ENCODE measurements at places on chromosomes 13 and 19. TPM values are rescaled to one million over a fixed set of nuclear protein-coding genes. Genes with fewer than 3 reads are reported as not detected.

DNA sequence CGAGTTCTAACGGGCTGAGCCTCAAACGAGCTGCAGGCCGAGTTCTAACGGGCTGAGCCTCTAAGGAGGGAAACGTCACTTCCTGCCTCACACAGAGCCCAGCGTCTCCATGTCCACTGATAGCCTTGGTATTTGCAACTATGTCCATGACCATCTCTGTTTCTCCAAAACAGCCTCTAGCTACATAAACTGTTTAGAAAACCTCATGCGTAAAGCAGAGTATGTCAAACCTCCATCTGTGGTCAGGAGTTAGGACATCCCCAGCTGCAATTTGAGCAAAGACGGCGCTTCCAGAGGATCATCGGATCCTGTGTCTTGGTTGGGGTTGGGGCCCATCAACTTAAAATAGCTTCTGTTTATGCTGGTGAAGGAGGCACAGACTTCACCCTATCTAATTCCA lies 20.8 kb downstream of the RASA3 start:
- peak; percentile 70 for DNase-seq

DNA sequence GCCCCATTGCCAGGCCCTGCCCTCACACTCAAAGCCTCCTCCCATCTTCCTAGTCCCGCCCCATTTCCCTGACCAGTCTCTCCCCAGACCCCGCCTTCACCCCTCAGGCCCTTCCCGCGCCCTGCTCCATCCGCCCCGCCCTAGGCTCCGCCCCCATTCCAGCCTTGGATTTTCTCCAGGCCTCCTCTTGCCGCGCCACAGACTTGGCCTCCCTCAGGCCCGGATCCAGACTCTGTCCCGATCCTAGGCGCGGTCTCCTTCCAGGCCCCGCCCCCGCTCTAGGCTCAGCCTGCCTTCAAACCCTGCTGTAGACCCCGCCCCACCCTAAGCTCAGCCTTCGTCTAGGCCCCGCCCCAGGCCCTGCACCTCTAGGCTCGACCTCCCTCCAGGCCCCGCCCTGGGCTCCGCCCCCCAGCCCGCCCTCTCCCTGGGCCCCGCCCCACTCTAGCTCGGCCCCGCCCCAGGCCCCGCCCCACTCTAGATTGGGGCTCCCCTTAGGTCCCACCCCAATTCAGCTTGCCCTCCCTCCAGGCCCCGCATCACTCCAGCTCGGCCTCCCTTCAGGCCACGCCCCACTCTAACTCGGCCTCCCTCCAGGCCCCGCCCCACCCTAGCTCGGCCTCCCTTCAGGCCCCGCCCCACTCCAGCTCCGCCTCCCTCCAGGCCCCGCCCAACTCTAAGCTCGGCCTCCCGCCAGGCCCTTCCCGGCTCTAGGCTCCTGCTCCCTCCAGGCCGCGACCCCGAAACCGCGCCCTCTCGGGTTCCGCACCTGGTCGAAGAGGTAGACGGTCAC lies 18.5 kb downstream of the LMTK3 start:
- DNase-seq, result peak; percentile 88

CPB2 gene
- not detected for total RNA-seq

KIR2DL1 gene
- total RNA-seq, result 88.2 TPM

- no peak for DNase-seq
Observed at GRCh38 chr13:105345730-105346129, 1189.7 kb downstream of the EFNB2 start.
